Stimulated activated naive B cell treated with anti-CD40 and anti-IgM and Interleukin-4, amounts not matched to agents 10 μg/mL and 1 μg/mL and 100 μg/mL, for 72 hours (primary cell): ENCODE measurements at places on chromosomes 3 and 15.

GRCh38 chr3:77370413-77370812 is 330.5 kb downstream of the ROBO2 start:
- DNase-seq, result no peak

GRCh38 chr15:31080591-31081014 is 20.9 kb downstream of the TRPM1 start:
- DNase-seq, result peak; percentile 9

GRCh38 chr15:40593165-40593564 is 884 bp upstream of the KNL1 start:
- no peak for DNase-seq

DNA sequence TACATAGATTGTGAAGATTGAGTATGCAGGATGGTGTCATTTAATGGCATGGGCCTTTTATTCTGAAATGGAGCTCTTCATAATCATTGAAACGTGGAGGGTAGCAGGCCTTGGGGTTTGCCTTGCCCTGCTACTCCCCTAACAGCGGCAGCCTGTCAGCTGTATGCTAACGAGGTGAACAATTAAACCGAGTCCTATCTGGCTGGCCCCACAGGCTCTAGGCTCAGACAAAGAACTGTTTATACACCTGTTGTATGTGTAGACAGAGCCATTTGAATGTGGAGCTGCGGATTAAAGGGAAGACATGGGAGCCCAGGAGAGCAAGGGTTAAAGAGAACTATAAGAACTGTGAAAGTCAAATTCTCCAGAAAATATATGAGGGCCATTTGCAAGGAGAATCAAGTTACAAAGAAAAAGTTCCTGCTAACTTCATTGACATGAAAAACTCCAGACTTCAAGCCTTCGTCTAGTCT is 116.7 kb upstream of the CGNL1 start:
- peak; percentile 9 for DNase-seq

- no peak for DNase-seq
Measured at GRCh38 chr15:71761649-71762048, 48.7 kb upstream of the NR2E3 start.

- no peak for DNase-seq
Measured at GRCh38 chr3:29088579-29088978, 192.3 kb upstream of the RBMS3 start.

- no peak for DNase-seq
Measured at GRCh38 chr15:78200276-78200930, 34.0 kb downstream of the ACSBG1 start.

- DNase-seq, result no peak
Measured at GRCh38 chr3:127531821-127532220, 58.7 kb downstream of the TPRA1 start.

- no peak for DNase-seq
Measured at GRCh38 chr15:91922646-91923547, 69.4 kb downstream of the SLCO3A1 start.

DNA sequence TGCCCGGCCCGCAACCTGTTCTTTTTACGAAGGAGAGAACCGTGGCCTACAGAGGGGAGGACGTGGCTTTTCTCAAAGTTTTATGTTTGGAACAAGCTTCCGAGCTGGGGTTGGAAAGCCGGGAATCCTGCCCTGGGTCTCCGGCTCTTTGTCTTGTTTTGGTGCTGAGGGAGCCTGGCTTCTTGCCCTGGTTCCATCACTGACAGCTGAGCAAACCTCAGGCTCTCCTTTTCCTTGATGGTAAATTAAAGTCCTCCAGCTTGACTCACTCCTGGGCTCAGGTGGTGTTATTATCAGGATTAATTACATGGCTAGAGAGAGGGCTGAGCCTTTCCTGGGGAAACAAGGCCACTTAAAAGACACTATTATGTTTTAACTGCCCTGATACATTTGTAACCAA is 289.5 kb upstream of the RGMA start:
- DNase-seq, result no peak

GRCh38 chr3:157542711-157543500 is 39.7 kb upstream of the VEPH1 start:
- no peak for DNase-seq

DNA sequence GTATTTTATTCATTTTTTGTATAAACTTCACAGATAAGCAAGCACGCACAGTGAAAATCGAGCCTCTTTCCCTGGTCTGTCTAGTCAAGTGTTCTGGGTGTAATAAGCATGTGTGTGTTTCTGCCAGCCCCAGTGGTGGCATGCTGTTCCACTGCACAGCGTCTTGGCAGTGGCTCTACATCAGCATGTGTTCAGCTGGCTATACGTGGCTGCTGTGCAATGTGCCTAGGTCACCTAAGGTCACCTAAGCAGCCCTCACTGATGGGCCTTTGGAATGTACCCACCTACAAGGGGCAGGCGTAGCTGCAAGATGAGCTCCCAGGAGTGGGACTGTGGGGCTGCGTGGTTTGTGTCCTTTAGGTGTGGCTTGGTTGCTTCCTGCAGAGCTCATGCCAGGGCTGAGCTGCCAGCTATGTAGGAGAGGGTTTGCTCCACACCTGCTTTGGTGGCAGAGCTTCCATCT is 4.9 kb downstream of the LIMD1 start:
- no peak for DNase-seq

- DNase-seq, result no peak
Measured at GRCh38 chr3:3305084-3305483, 125.6 kb upstream of the CRBN start.

DNA sequence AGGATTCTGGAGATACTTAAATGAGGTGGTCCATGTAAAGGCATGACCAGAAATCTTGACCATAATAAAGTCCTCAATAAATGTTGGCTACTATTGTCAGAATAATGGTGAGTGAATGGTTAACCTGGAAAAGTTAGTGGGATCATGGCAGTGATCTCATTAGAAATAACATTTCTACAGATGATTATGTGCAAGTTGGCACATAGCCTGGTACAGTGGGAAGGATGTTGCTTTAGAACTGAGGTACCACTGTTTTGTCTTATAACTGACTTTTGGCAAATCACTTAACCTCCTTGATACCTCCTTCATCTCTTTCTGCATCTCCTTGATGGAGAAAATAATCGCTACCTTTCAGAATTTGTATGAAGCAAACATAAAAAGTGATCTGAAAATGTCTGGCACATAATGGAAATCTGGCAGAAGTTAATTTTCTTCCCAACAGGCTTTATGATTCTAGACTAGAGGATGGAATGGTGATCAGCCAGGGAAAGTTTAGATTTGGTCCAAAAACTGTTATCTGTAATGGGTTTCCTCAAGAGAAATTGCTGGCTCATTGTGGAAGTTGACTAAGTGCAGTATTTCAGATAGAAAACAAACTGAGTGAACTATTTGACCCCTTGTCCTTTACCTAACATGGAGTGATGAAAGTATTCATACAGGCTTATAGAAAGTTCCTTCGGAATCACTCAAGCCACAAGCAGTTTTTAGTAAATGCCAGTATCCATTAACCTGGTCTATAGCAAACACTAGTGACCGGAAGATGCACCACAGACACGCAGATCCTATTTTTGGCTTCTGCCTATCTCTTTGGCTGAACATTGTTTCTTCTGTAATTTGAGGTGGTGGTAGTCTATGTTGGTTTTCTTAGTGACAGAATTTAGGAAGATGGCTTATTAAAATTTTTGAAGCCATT is 449.6 kb upstream of the TGFBR2 start:
- no peak for DNase-seq

GRCh38 chr3:120161902-120162301 is 67.7 kb upstream of the GSK3B start:
- DNase-seq, result no peak

DNA sequence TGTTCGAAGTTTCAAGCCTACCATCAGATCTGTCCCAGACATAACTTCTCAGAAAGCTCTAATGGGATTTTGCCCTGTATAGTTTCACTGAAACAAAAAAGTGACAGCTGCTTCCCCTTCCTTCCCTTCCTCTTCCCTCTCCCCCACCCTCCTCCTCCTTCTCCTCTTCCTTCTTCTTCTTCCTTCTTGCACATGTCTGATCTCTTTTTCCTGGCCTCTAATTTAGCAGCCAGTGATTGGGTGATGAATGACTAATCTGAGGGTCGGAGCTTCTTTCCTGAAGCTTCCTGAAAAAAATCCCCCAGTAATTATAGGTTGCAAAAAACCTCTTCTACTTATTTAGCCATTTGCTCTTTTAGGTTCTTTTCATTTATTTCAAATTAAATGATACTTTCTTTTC is 168.7 kb downstream of the POTEB3 start:
- DNase-seq, result no peak

DNA sequence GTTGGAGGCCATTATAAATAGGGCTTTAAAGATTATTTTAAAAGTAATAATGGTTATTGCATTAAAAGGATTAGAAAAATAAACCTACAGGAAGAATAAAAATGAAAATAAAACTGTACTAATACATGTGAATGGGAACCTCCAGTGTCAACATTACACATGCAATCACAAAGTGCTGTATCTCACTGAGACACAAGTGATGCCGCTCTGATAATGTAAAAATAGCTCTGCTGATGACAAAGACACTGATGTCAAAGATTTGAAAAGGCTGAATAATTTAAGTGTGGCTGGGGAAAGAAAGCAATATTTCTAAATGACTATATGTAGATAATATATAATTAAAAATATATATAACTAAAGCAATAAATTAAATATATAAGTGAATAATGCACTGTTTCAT is 129.1 kb upstream of the RAP2B start:
- DNase-seq, result no peak

DNA sequence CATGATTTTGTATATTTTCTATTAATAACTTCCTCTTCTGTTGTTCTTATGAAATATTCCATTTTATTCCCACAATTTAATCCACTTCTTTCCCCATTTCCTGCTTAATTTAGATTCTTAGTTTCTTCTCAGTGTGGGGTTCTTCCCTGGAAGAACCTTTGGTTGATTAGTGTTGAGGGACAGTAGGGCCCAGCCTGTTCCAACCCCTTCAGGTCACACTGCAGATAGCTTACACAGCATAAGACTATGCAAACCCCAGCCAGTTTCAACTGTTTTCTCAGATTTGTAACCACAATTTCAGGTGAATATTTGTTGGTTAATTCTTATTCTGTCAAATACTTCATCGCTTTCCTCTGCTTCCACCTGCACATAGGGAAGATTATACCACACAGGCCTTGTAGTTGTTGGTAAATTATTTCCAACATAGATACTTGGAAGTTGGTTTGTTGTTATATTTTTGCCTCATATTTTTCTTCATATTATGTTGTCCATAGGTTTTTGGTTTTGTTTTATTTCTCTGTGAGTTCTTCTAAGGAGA is 34.7 kb downstream of the AADACL2 start:
- DNase-seq, result no peak

GRCh38 chr3:32432711-32433530 is 41.3 kb downstream of the CMTM7 start:
- peak; percentile 61 for DNase-seq

- no peak for DNase-seq
Measured at GRCh38 chr15:78873793-78874765, 1.4 kb downstream of the MORF4L1 start.

DNA sequence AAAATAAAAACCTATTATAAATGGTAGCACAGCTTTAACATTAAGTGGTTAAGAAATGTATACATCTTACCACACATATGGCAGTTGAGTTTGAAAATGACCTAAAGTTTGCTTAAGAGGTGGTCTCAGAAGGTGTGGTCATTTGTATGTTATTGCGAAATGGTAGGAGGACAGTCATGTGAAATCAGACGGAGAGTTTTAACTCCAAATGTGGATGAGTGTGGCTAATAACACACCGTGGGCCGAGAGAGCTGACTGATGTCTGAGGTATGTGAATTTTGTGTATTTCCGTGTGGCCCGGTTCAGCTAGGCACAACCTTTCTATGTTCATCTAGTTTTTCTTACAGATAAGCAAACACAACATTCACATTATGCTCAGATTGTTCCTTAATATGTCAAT is 71.9 kb downstream of the ARNT2 start:
- no peak for DNase-seq

GRCh38 chr3:123792473-123793201 is 91.5 kb downstream of the MYLK start:
- DNase-seq, result no peak

DNA sequence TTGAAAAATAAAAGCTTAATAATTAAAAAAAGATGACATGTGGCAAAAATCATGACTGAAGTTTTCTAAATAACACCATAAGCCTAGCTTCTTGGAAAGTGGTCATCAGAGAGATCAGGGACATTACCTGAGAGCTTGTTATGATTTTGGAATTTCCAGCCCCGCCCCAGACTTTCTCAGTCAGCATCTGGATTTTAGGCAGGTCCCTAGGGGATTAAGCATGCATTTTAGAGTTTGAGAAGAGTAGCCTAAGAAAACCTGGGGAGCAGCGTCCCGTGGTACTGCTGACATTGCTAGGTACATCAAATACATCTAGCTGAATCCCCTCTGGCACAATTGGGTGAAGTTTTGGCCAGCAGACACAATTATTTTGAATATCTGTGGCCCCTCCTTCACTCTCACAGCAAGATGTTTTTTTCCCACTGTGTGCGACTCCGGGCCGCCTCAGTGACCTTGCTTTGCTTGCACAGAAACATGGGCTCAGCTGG is 58.7 kb upstream of the MEF2A start:
- DNase-seq, result peak; percentile 42

GRCh38 chr3:17302774-17303173 is 418.0 kb downstream of the PLCL2 start:
- no peak for DNase-seq

DNA sequence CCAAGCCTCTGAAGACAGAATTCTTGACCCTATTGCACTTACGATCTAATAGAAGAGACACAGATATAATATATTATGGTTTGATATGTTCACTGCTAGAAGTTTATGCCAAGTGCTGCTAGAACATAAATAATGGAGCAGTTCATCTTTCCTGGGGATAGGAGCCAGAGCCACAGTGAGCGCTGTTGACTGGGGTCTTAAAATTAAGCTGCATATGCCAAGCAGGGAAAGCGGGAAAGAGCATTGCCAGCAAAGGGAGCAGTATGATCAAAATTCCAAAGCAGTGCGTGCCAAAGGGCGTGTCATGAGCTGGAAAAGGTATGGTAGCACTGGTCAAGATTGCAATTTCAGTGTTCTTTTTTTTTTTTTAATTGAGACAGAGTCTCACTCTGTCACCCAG is 49.1 kb upstream of the ABHD2 start:
- no peak for DNase-seq

- no peak for DNase-seq
Measured at GRCh38 chr15:33188641-33189257, 5.8 kb downstream of the FMN1 start.

DNA sequence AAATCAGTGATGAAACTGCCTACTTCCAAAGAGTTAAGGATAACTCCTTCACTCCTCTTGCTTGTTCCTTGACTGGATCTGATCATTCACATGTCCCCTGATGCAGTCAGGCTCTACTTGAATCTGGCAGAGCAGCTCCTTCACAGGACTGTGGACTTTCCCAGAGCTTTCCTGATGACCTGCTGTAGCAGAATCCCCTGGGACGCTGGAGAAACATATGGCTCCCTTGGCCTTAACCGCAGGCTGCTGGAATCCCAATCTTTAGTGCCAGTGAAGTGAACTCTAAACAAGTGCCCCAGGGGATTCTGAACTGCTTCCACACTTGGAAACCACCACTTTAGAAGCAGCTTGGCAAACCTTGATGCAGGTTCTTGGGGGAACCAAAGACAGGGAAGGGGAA is 217.8 kb downstream of the CHST2 start:
- no peak for DNase-seq
